Activated T-helper 1 cell treated with Interleukin-2 at 50 U/mL for 16 hours (primary cell): ENCODE measurements at places on chromosomes 6 and 20.

DNA sequence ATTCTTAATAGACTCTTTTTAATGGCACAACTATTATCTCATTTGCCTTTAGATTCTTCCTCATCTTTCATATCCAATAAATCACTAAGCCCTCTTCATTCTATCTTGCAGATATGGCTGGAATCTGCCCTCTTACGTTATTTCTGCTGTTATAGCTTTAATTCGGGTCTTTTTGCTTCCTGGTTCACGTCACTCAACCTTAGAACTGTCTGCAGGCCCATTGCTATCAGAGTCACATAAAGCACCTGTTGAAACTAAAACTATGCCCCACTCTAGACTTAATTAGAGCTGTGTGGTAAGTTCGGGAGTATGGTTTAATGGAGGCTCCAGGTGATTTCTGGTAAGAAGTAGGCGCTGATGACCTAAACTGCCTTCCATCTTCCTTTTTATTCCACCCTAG is 988 bp downstream of the QRSL1 start:
- DNase-seq: no peak

- no peak for DNase-seq
Measured at GRCh38 chr6:42428326-42429041, 23.2 kb downstream of the TRERF1 start.

DNA sequence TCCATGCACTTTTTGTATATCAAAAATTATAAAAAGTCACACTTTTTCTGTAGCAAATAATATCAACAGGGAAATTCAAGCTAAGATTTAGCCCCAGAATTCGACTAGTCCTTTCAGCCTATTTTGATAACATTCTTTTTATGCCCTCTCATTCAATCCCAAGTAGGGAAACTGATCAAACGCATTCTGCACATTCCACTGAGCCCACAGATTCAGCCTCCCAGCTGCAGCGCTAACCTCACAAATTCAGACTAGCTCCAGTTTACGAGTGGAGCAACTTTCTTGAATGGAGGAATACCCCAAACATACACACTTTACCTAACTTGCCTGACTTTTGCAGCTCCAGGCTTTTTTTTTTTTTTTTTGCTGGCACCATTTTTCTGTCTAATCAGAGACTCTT is 70.3 kb upstream of the HEY2 start:
- no peak for DNase-seq

DNA sequence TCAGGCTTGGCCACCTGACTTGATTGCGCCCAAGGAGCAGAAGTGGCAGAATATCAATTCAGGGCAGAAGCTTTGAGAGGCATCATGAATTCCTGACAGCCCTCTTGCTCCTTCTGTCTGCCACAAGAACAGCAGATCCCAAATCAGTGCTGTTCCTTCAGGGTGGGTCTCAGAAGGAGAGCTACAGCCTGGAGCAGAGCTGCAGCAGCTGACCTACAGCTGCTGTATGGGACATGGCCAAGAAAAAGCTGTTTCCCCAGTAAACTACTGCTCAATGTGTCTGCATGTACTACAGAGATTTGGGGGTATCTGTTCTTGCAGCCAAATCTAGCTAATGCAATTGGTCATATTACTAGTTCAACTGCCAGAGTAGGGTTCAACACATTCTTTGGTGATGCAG is 69.0 kb downstream of the SLC22A3 start:
- DNase-seq: no peak

GRCh38 chr6:42453654-42454427 is 2.1 kb upstream of the TRERF1 start:
- no peak for DNase-seq

DNA sequence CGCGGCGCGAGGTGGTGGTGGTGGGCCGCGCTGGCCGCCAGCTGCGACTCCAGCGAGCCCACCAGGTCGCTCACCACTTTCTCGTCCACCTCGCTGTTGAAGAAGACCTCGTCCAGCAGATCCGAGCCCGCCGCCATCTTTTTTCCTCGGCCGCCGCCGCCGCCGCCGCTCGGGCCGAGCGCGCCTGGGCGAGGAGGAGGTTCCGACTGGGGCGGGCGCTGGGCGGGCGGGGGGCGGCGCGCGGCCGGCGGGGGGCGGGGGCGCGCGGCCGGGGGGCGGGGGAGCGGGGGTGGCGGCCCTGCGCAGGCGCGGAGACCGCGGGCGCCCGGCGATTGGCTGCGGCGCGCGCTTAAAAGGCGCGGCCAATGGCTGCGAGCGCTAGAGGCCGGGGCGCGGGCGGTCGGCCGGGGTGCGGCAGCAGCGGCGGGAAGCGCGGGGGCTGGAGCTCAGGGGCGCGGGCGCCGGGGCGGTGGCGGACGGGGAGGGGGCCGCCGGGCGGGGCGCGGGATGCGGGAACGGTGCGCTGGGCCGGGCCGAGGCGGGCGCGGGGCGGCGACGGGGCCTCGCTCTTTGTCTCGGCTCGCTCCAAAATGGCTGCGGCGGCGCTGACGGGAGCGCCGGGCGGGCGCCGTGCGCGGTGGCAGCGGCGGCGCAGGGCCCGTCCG is at the start of gene TAF4:
Gene TAF4, minus strand, starts transcription at position 208 of the 665 bp plus-strand sequence. Its CDS starts 71 bp downstream, at position 137.
- DNase-seq: peak; percentile 79

- no peak for DNase-seq
Measured at GRCh38 chr6:30071081-30071818, 4.3 kb downstream of the PPP1R11 start.

- no peak for DNase-seq
Measured at GRCh38 chr20:63140514-63141433, 75.2 kb downstream of the YTHDF1 start.

DNA sequence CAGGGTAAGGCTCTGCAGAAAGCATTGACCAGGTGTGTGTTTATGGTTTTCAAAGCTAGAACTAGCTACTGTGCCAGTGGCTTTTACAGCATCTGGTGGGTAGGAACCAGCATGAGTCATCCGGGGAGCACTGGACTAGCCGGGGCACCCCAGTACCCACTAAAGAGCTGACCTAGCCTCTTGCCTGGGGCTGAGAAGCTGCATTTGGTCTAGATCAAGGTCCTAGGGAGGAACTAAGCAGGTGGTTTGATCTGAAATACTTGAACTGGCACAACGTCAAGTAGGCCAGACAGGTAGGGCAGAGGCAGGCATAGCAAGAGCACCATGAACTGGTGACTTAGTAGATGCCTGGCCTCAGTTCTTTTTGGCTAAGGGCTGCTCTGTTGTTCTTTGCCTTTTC is 109.8 kb upstream of the PTPRK start:
- no peak for DNase-seq

GRCh38 chr6:94623586-94623985 is 953.7 kb upstream of the MANEA start:
- no peak for DNase-seq

- no peak for DNase-seq
Measured at GRCh38 chr6:37570482-37571133, 70.9 kb upstream of the CCDC167 start.

- no peak for DNase-seq
Measured at GRCh38 chr6:157023958-157024357, 246.8 kb downstream of the ARID1B start.

- no peak for DNase-seq
Measured at GRCh38 chr20:33125983-33126382, 42.0 kb upstream of the BPIFA2 start.

- DNase-seq: no peak
Measured at GRCh38 chr6:134636186-134636799, 313.6 kb downstream of the ALDH8A1 start.

- no peak for DNase-seq
Measured at GRCh38 chr6:149212206-149212605, 105.3 kb upstream of the TAB2 start.

GRCh38 chr6:10248378-10248843 is 166.5 kb downstream of the TFAP2A start:
- DNase-seq: no peak

- DNase-seq: no peak
Measured at GRCh38 chr6:116101302-116101718, 657 bp downstream of the NT5DC1 start.

DNA sequence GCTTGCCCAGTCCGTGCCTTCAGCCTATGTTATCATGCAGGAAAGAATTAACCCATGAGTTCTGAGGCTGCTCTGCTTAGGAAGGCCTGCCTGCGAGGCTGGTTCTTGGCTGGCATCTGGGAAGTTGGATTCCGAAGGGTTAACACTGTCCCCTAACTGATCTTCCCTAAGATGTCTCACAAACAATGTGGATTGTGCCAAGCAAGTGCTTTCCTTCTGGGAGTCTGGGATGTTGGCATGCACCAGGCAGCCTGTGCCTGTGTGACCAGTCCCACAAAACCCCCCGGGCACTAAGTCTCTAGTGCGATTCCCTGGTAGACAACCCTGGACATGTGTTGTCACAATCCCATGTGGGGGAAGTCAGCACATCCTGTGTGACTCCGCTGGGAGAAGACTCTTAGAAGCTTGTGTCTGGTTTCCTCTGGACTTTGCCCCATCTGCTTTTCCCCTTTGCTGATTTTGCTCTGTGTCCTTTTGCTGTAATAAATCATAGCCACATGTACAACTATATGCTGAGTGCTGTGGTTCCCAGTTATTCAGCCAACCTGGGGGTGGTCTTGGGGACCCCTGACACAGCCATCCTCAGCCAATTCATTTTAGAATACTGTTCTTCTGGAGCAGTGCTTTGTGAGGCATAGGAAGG is 83.8 kb downstream of the SLC22A23 start:
- no peak for DNase-seq

- no peak for DNase-seq
Measured at GRCh38 chr20:56925831-56926170, 296.7 kb downstream of the TFAP2C start.

DNA sequence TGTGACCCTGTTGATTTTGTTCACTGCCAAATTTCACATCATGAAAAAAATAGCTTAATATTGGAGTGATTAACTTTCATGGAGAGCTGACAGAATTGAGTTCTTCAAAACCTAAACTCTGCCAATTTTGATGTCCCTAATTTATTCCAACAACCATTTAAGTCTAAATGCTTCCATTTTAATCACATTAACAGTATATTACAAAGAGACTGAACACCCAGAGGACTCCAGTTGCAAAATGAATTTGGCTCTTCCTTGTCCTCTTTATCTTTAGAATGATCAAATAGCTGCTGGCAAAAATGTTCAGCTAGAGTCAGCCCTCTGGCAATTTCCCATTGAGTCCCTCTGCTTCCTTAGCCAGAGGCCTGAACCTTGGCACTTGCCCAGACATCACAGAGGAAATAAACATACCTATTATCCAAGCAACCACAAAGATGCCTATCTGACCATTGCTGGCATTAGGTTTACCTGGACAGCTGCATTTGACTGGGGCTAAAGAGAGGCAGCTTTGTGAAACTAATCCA is 299.0 kb upstream of the STXBP5 start:
- no peak for DNase-seq

DNA sequence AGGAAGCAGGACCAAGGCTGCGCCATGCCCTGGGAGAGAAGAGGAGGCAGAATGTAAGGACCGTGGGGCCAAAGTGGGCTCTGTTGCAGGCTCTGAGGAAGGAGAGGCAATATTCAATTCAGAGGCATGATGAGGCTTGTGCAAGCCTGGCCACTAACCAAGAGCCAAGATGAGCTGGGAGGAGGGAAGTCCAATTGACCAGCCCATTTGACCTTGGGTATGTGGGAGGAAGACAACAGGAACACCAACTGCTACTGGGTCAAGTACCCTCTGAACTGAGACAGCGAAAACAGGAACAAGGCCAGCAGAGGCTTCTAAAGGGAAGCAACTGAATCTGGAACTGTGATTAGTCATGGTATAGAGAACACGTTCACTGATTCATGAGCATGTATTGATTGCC is 779.6 kb downstream of the MAFB start:
- no peak for DNase-seq

DNA sequence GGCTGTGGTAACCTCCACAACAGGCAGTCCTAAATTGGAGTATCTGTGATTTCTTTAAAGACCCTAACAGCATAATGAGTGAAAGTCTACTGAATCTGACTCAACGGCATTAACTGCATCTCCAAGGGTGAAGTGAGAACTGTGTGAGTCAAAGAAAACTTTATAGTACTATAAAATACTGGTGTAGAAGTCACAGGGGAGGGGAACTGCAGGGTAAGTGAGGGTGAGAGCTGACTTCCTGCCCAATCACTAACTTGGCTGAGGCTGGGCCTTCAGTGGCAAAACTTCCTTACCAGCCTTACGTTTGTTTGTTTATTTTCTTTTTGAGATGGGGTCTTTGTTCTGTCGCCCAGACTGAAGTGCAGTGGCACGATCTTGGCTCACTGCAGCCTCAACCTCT is 109.8 kb downstream of the PTPRK start:
- no peak for DNase-seq

GRCh38 chr6:168016721-168017525 is 19.5 kb downstream of the KIF25 start:
- DNase-seq: no peak

DNA sequence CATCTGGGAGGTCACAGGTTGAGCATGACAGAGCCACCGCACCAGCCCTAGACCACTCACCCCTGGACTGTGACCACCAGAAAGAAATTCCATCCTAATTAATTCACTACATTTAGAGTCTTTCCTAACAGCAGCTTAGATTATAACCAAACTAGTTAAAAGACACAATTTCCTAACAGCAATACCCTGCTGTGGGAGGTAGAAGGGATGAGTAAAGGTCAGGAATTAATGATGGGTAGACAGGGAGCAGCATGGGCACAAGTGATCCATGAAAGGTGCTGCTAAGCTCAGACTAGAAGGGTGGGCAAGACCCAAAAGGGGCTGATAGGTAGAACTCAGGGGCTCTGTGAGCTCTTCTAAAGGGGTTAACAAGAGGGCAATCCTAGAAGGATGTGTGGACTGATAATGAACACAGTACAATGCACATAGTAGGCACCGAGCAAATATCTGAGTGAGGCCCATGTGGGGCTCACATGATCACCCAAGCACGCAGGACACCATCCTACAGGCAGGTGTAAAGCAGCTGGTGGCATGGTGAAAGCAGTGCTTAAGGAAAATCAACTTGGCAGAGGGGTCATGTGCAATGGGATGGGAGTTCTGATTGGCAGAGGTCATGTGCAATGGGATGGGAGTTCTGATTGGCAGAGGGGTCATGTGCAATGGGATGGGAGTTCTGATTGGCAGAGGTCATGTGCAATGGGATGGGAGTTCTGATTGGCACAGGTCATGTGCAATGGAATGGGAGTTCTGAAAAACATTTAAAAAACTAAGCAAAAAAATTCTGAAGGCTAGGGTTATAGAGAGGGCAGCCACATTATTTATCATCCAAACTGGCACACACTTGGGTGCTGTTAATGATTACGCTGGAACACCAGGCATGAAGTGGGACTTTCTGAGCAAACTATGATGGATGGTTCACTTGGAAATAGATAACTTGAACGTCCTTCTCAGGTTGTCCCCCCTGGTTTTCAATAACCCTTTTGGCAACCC is 188.2 kb upstream of the FOXQ1 start:
- no peak for DNase-seq

GRCh38 chr20:7392542-7393206 is 547.6 kb downstream of the HAO1 start:
- DNase-seq: no peak

DNA sequence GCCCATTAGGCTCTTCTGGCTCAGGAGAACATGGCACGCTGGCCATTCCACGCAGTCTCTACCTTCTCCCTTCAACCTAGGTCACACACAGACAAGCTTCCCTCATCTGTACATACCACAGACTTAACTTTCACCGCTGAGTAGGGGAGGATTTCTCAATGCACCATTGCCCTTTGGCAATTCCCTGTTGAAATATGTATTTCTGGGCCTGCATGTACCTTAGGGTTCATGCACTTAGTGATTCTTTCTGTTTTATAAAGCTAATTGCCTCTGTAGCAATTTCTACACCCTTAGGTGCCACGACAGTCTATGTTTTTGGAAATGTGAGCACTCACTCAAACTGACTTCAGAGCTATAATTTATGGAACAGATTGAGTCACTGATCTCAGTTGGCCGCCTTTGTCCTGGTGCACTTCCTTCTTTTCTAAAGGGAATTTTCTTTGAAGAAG is 253.8 kb upstream of the PRDM1 start:
- no peak for DNase-seq
